ENCODE measurements at places on chromosomes 1 and 21.

- DNase-seq: no peak
Observed at GRCh38 chr1:113683384-113684152, 75.7 kb downstream of the PHTF1 start.

DNA sequence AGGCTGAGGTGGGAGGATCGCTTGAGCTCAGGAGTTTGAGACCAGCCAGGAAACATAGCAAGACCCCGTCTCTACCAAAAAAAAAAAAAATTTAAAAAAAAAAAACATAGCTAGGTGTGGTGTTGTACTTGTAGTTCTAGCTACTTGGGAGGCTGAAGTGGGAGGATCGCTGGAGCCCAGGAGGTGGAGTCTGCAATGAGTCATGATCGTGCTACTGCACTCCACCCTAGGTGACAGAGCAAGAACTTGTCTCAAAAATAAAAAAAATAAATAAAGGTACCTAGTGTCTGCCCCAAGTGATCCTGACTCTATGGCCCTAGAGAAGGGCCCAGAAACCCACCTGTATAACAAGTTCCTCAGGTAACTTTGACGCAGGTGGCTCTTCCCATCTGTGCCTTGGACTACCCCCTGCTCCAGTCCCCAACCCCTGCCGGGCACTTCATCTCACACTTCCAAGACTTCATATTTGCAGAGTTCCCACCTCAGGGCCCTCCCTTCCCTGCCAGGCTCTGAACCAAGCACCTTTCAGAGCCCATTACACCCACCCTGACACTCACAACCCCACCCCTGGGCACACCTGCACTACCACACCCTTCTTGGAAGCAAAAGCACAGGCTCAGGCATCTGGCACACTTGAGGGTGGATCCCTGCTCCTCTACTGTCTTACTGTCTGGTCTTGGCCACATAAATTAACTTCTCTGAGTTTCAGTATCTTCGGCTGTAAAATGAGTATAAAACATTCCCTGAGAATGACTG lies 80.2 kb upstream of the KLHDC7A start:
- no peak for DNase-seq

DNA sequence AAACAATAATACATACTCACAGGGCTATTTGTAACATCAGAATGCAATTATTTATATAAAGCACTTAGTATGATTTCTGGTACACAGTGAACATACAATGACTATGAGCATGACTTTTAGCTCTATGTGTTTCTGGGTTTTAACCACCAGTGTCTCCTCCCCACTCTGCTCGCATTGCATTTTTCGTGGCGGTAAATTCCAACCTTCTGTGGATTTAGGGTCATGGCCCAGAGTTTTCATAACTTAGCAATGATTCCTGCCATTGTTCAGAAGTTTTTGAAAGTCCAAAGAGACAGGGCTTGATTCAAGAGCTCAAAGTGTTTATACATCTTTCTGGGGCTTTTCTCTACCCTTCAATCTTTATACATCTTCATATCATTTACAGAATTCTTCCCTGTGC lies 191.3 kb downstream of the BACH1 start:
- no peak for DNase-seq

DNA sequence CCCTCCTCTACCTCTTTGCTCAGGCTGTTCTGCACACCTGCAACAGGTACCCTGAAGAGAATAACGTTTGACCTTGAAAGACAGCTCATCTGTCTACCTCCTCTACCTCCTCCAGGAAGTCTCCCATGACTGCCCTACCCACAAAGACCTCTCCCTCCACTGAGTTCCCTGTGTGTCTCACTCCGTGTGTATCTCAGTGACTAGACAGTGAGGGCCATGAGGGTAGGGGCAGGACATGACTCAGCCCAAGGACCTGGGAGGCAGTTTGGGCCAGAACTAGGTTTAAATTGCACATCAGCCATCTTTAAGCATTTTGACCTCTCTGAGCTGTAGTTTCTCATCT lies 32.0 kb upstream of the LRP8 start:
- DNase-seq: no peak

DNA sequence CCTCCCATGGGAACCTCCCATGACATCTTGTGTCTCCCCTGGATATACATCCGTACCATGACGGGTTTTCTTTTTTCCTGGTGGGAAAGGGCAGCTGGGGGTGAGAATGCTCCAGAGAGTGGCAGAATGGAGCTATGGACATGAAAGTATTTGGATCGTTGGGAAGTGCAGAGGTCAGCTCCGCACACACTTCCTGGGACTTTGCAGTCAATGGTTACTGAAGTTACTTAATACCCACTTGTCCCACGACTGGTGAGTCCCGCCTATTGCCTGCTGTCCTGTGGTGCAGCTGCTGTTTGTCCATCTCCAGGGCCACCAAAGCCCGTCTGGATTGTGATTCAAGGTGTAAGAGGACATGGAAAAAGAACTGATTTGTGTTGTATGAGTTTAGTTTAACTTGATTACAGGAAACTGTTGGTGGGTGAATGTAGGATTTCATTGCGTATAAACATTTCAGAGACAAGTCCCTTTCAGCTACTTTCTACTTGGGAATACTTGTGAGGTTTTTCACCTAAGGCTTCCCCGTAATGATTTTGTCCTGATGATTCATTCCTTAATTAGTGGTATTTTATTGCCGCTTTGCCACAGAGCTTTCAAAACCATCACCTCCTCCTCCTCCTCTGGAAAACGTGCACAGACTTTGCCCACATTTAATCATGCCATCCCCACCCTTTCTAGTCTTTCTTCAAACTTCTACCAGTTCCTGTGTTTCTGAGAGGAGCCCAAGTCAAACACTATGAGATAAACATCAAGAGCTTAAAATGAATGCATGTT lies 308.8 kb downstream of the KIF26B start:
- DNase-seq: no peak

DNA sequence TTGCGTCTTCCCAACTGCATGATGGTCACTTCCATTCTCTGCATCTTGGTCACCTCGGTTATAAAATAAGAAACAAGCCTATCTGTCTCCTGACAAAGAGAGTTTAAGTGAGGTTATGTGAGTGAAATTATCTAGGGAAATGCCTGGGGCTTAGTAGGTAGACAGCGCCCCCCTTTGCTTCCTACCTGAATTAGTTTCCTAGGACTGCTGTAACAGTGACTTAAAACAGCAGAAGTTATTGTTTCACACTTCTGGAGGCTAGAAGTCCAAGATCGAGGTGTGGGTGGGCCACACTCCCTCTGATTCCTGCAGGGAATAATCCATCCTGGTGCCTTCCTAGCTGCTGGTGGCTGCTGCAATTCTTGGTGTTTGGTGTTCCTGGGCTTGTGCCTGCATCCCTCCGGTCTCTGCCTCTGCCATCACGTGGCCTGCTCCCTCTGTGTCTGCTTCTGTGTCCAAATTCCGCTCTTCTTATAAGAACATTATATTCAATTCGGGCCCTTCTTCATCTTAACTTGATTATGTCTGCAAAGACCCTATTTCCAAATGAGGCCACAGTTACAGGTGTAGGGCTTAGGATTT lies 92.6 kb downstream of the IGSF21 start:
- DNase-seq: no peak

DNA sequence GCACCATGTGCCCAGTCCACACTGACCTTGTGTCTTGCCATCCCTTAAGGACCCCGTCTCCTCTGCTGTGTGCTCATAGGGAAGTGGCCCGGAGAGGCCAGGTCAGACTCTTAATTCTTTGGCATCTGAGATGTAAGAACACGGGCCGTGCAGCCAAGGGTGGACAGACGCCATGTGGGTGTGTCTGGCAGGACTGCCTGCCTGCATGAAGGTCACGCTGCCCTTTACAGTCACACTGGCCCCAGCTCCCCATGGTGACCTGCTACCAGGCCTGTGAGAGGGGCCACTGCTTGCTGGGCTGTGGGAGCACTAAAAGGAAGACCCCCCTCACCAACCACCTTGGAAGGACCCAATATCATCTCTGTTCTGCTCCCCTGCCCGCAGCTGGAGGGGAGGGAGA lies 17.7 kb downstream of the DHRS3 start:
- no peak for DNase-seq

DNA sequence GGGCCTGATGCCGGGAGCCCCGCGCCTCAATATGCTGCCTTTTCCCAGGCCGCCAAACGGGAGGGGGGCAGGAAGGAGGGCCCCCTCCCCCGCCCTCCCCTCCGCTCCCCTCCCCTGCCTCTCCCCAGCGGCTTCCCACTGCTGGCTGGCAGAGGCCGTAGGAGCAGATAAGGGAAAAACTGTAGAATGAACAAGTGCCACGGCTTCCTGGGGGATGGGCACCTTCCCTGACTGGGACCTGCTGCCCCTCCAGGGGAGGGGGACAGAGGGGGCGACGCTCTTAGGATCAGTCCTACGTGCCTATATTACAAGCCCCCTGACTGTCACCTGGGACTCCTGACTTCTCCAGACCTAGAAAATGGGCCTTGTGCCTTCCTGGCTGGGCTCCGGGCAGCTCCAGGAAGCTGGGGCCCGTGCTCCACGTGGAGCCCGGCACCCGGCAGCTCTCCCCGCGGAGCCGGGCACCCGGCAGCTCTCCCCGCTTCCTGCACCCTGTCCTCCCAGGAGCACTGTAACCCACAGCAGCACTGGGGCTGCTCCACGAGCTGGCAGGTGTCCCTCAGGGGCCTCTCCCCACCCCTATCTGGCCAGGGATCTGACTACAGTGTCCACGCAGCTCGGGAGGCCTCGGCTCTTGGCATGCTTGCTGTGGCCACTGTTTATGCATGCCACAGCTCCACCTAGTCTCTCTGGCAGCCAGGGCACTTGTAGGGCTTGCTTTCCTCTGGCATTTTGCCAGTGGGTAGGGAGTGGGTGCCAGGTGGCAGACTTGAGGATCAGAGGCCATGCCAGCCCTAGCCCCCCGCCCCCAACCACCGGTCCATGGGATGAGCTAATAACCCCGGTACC lies 674 bp upstream of the HES5 start:
- no peak for DNase-seq

Data from stimulated activated CD8-positive, alpha-beta memory T cell treated with anti-CD3 and anti-CD28 coated beads, Interleukin-15, amount 100 ng/mL, for 4 hours (primary cell).